OCI-LY7 (cell line): ENCODE measurements at places on chromosomes 16 and 17. TPM values are rescaled to one million over a fixed set of nuclear protein-coding genes. Genes with fewer than 3 reads are reported as not detected.

DNA sequence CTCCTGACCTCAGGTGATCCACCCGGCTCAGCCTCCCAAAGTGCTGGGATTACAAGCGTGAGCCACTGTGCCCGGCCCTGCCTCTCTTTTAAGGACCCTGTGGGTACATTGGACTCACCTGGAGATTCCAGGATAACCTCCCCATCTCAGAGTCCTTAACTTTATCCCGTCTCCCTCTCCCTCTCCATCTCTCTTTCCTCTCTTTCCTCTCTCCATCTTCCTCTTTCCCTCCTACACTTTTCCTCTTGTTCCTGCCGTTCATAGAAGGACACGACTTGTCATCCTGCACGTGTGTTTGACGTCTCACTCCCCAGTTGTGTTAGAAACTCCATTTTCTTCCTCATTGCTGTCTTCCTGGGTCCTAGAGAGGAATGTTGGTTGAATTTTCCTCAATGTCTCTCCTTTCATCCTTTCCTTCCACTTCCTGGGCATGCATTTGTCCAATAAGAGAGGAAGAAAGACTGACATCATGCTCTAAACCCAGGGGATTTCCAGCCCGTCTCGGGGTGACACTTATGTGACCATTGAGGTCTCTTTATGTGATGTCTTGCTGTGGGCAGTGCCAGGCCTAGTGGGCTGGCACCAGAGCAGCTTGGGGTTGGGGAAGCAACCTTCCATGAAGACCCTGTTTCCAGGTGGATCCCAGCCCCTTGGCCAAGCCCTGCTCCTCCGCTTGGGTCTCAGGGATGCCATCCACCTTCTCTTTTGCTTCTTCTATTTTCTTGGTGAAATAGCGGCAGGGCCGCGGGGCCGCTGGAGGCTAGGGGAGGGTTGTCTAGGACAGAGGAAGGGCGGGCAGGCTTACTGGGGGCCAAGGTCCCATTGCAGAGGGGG lies 39.8 kb upstream of the IRF8 start:
- DNase-seq = no peak

GRCh38 chr17:12729086-12729485 lies 60.2 kb upstream of the ARHGAP44 start:
- no peak for DNase-seq

The TEKT5 gene
- total RNA-seq = 0.74 and 1.00 TPM in 2 replicates

DNA sequence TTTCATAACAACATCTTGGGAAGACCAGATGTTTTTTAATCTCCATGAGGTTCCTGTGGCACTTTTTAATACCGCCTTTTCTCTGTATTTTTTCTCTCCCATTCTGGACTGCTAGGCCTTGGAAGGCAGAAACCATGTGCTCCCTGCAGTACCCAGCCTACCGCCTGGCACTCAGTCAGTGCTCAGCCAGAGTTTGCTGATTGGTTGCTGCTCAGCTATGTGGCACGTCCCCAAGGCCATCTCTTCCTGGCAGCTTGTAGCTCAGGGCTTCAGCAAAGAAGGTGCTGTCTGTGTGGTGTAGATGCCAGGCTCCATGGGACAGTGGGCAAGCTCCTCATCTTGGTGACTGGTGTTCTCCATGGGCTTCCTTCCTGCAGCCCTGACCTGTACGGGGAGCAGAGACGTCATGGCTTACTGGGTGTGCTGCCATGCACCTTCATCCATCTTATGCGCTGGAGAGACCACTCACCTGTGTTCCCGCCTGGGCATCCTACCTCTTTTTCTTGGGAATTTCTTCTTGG lies 86.7 kb downstream of the CLEC16A start:
- no peak for DNase-seq

DNA sequence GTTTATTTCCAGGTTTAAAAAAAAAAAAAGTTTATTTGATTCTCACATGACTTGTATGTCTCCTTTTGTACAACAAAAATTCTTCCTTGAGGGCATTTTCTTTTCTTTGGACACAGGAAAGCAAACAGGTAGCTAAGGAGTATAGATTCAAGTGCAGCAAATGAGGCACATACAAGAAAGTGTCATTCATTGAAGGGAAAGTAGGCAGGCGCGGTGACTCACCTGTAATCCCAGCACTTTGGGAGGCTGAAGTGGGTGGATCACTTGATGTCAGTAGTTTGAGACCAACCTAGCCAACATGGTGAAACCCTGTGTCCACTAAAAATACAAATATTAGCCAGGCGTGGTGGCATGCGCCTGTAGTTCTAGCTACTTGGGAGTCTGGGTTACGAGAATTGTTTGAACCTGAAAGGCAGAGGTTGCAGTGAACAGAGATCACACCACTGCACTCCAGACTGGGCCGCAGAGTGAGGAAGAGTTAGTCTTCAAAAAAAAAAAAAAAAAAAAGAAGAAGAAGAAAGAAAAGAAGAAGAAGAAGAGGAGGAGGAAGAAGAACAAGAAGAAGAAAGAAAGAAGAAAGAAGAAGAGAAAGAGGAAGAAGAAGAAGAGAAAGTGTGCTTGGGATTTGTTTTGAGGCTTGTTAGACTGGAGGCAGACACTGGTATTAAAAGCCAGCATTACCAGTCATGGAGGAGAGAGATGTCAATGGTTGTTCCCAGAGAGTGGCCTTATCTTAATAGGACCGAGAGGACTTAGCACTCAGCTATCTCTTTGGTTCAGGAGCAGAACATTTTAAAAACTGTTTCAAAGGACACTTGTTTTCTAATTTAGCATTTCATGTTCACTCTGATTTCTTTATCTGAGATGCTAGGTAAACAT lies 19.7 kb downstream of the GINS3 start:
- DNase-seq = no peak

DNA sequence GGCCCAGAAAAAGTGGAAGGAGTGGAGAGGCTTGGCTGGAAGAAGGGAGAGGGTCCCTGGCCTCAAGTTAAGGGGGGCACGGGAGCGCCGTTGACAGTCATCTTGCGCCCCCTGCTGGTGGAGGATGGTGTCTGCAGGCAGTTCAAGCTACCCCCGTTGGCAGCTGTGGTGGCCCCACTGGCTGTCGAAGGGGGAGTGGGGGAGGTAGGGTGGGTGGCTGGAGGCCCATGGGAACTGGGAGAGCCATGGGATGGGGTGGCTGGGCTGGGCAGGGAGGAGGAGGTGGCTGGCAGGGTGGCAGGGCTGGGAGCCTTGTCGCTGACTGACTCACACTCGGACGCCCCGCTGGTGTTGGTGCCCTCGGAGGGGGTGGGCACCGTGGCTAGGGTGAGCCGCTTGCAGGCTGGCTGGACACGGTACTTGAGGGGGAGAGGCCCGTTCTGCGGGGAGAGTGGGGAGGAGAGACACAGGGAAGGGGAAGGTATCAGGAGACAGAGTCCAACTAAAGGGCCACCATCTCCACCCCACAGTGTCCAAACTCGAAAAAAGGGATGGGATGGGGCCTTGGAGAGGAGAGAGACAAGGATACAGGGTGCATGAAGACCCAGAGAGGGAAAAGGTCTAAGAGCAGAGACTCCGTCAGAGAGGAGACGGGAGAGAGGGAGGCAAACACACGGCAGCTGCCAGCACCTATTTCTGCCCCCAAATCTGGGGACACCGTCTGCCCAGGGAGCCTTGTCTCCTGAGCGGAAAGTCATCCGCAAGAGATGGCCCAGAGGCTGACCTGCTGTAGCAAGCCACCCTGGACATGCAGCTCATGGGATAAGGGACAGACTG lies 5.2 kb downstream of the CISD3 start:
- peak; percentile 67 for DNase-seq

DNA sequence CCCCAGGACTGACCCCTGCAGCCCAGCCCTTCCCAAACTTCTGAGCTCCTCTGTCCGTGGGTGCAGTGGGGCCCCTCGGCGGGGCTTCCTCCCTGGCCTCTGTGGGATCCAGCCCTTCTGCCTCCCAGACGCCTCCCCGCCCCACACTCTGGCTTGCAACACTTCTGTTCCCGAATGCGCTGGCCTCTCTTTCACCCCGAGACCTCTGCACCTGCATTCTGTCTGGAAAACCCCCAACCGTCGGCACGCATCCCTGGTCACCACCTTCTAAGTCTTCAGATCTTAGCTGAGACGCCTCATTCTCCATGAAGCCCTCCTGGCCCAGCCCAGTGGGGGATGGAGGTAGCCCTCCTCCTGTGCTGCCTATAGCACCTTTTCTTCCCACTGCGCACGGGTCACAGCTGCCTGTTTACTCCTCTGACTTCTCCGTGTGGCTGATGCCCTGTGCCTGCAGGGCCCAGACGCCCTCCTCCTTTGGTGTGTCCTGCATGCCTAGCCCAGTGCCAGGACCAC lies 26.4 kb downstream of the TMEM235 start:
- peak; percentile 41 for DNase-seq

DNA sequence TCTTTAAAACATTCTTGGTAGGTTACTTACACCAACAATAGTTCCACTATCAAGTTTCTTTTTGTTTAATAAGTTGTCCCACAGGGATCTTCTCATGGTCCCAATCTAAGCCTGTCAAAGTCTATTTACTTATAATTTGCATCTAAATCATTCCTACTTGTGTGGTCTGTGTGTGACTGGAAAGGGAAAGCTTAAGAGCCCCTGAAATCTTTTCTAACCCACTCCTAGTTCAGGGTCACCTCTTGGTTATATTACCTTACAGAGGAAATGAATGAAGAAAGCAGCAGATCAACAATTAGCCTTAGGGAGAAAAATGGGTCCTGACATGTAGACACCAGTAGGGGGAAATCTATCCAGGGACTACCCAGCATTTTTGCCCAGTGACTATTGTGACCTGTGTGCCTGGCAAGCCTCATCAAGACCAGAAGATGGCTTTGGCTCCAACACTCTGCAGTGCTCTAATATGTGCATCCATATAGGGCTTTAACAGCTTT lies 110.4 kb upstream of the HAS3 start:
- DNase-seq = no peak

The PPM1E gene
- 0.40 and 1.1 TPM in 2 replicates for total RNA-seq

- DNase-seq = no peak
Observed at GRCh38 chr16:72977127-72977526, 70.8 kb downstream of the ZFHX3 start.

GRCh38 chr16:66976746-66977145 lies 11.6 kb upstream of the CES4A start:
- no peak for DNase-seq

The TPSG1 gene
- total RNA-seq = not detected in 2 replicates

DNA sequence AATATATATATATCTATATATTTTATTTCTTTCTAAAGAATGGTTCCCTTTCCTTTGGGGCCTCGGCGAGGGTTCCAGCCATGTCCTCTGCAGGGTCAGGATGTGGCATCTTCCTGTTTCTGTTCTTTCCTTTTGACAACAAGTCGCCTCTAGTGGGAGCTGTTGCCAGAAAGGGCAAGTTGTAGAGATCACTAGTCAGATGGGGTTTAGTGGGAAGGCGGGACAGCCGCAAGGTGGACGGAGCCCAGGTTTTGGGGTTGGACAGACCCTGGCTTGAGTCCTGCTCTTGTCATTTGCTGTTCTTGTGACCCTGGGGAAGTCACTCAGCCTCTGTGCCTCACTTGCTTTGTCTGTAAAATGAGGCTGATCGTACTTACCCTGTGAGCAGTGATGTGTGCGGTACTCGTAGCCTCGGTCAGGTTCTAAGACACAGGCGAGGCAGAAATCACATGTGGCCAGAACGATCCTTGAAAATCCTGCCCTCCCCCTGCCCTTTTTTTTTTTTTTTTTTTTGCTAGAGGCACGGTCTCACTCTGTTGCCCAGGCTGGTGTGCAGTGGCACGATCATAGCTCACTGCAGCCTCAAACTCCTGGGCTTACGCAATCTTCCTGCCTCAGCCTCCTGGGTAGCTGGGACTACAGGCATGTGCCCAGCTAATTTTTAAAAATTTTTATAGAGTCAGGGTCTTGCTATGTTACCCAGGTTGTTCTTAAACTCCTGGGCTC lies 80.1 kb downstream of the ABCC6 start:
- DNase-seq = peak; percentile 58

DNA sequence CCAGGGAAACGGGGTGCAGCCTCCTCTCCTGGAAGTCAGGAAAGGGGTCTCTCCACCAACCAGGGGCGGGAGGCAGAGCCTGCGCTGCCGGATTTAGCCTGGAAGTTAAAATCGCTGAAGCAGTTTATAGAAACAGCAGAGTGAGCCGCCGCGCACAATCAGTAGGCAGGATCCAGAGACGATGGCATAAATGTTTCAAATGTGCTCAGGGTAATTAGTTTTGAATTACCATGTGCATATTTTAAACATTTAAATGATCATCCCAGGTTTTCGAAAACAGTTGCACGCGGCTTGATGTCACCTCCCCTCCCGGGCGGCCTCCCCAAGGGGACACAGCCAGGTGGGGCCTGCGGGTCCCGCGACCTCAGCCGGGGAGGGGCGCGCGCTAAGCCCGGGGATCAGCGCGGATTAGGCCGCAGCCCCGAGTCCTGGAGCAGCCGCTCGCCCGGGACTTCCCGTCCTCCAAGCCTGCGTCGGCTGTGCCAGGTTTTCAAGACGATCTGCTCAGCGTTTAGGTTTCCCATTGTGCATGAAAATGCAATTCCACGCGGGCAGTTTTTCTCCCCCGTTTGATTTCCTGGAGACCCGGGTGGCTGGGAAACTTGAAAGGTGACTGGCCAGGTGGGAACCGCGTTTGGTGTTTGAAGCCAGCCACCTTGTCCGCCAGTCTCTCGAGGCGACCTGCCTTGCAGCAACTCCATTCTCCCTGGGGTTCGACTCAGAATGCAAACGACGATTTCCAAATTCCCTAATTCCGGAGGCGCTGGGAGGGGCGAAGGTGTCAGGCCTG lies 78.3 kb downstream of the RPA1 start:
- DNase-seq = peak; percentile 41

- DNase-seq = no peak
Observed at GRCh38 chr16:53745753-53746266, 41.9 kb downstream of the FTO start.

- DNase-seq = no peak
Observed at GRCh38 chr17:78642707-78643106, 65.5 kb upstream of the DNAH17 start.

The NPIPA3 gene
- total RNA-seq = 1.3 and 1.8 TPM in 2 replicates

GRCh38 chr17:80482555-80483308 lies 6.3 kb upstream of the NPTX1 start:
- DNase-seq = no peak

DNA sequence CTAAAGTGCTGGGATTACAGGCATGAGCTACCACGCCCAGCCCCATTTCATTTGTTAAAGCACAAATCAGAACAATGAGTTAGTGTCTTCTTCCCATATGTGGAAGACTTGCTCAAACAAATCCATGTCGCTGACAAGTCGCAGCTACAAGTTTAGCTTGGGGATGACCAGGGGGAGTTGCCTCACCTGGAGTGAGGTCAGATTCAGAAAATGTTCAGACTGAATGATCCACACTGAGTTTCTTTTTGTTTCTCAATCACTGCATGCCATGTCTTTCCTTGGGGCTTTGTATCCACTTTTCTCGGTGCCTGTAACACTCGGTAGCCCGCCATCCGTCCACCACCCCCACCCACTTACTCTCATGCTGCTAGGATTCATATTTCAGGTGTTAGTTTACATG lies 437.3 kb upstream of the DYNLRB2 start:
- DNase-seq = no peak
